ENCODE measurements at places on chromosomes 7 and 10. TPM values are rescaled to one million over a fixed set of nuclear protein-coding genes. Genes with fewer than 3 reads are reported as not detected.

PNLIPRP3 gene
- not detected for total RNA-seq

C10orf67 gene
- total RNA-seq: 0.41 TPM

DNA sequence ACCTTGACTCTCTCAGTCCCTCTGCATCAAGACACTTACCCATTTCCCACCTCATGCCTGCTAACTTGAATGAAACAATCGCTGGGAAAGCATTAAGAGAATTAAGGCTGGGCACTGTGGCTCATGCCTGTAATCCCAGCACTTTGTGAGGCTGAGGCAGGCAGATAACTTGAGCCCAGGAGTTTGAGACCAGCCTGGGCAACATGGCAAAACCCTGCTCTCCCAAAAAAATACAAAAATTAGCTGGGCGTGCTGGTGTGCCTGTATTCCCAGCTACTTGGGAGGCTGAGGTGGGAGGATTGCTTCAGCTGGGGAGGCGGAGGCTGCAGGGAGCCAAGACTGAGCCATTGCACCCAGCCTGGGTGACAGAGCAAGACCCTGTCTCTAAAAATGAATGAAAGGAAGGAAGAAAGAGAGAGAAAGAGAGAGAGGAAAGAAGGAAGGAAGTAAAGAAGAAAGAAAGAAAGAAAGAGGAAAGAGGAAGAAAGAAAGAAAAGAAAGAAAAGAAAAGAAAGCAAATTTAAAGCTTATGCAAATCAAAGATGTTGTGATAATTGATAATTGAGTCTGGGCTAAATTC, 646 bp downstream of the SERPINE1 start:
- DNase-seq: no peak

GRCh38 chr10:10911471-10911921, 106.2 kb upstream of the CELF2 start:
- no peak for DNase-seq

DNA sequence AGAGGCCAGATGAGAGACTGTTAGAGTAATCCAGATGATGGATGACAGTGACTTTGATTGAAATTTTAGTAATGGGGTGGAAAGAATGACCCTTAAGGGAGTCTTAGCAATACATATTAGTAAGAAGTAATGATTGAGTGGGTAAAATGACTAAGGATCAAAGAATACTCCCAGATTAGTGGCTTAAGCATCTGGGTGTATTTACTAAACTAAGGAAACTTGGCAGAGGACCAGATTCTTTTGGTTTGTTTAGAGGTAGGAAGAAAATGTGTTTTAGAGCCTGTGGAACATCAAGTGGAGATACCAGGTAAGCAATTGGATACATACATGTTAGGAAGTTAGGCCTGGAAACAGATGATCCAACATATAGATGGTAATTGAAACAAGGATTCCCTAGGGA, 58.8 kb upstream of the ADRA2A start:
- no peak for DNase-seq

- DNase-seq: no peak
Observed at GRCh38 chr10:100186253-100187212, 704 bp upstream of the ERLIN1 start.

DNA sequence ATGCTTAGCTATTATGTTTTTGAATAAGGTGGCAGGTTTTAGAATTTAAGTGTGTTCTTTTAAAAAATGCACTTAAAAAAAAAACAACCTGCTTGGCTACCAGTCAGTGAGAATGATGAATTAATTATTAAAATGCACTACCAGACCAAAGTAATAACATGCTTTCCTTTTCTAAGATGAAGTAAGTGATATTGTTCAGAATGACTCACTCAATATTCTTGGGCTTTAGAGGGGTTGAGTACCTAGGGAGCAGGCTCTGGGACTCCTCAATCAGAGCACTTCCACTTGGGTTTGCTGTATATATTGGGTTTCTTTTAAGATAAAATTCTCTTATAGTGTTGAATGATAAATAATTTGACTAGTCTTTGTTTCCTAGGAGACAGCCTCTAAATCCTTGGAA, 8.6 kb downstream of the STAM start:
- no peak for DNase-seq

- DNase-seq: no peak
Observed at GRCh38 chr10:79082631-79083596, 14.1 kb downstream of the ZMIZ1 start.

DNA sequence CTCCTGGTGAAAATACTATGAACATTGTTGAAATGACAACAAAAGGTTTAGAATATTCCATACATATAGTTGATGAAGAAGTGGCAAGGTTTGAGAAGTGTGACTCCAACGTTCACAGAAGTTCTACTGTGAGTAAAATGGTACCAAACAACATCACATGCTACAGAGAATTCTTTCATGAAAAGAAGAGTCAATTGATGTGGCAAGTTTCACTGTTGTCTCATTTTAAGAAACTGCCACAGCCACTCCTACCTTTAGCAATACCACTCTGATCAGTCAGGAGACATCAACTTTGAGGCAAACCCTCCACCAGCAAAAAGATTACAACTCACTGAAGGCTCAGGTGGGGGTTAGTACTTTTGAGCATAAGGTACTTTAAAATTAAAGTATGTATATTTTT, 693.3 kb downstream of the GRID1 start:
- DNase-seq: no peak

GRCh38 chr7:151759591-151760042, 117.3 kb downstream of the PRKAG2 start:
- peak; percentile 71 for DNase-seq

DNA sequence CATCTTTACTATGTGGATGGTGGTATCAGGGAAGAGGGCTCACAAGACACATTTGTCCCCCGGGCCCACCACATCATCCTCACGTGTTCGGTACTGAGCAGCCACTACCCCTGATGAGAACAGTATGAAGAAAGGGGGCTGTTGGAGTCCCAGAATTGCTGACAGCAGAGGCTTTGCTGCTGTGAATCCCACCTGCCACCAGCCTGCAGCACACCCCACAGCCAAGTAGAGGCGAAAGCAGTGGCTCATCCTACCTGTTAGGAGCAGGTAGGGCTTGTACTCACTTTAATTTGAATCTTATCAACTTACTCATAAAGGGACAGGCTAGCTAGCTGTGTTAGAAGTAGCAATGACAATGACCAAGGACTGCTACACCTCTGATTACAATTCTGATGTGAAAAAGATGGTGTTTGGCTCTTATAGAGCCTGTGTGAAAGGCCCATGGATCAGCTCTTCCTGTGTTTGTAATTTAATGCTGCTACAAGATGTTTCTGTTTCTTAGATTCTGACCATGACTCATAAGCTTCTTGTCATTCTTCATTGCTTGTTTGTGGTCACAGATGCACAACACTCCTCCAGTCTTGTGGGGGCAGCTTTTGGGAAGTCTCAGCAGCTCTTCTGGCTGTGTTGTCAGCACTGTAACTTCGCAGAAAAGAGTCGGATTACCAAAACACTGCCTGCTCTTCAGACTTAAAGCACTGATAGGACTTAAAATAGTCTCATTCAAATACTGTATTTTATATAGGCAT, 9.1 kb upstream of the CSGALNACT2 start:
- peak; percentile 51 for DNase-seq

CYP3A4 gene
- total RNA-seq: not detected

SFTPA2 gene
- not detected for total RNA-seq
